ENCODE measurements at places on chromosomes 2 and 18.

DNA sequence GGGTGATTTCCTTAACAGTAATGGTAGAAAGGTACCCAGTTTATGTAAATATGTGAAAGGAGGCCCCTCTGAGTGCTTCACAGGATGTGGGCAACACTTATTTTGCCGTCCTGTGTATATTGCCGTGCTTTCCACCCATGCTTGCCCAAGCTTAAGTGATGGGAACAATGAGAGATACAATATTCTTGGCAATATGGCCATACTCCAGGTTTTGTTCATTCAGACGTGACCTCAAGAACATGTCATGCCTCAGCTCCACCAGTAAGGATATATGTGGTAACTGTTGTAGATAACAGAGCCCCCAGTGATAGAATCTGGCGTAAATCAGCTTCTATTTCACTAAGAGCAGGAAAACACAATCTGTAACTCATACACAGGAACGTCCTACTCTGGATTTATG lies 318.7 kb downstream of the PTPRM start:
- DNase-seq, result no peak

- no peak for DNase-seq
These were observed 9.0 kb upstream of the ATRAID start for GRCh38 chr2:27202854-27203253.

- no peak for DNase-seq
These were observed 1055.2 kb upstream of the FANCL start for GRCh38 chr2:59296279-59296678.

DNA sequence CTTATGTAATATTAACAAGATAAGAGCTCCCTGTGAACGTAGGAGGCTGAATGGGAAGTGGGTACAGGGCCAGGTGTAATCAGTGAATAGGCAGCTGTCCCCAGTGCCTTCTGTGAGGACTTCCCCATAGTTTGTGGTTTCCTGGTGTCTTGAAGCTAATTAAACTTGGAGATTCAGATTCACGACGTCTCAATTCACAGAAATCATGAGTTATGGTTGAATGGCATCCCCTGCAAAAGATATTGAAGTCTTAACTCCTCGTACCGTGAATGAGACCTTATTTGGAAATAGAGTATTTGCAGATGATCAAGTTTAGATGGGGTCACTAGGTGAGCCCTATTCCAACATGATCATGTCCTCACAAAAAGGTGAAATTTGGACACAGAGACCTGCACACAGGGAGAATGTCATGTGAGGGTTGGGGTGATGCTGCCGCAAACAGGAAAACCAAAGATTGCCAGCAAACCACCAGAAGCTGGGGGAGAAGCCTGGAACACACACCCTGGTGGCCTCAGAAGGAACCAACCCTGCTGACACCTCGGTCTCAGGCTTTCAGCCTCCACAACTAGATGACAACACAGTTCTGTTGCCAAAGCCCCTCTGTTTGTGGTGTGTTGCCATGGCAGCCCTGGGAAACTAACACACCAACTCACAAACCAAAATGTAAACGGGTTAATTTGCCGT lies 13.2 kb downstream of the ARL4C start:
- no peak for DNase-seq

DNA sequence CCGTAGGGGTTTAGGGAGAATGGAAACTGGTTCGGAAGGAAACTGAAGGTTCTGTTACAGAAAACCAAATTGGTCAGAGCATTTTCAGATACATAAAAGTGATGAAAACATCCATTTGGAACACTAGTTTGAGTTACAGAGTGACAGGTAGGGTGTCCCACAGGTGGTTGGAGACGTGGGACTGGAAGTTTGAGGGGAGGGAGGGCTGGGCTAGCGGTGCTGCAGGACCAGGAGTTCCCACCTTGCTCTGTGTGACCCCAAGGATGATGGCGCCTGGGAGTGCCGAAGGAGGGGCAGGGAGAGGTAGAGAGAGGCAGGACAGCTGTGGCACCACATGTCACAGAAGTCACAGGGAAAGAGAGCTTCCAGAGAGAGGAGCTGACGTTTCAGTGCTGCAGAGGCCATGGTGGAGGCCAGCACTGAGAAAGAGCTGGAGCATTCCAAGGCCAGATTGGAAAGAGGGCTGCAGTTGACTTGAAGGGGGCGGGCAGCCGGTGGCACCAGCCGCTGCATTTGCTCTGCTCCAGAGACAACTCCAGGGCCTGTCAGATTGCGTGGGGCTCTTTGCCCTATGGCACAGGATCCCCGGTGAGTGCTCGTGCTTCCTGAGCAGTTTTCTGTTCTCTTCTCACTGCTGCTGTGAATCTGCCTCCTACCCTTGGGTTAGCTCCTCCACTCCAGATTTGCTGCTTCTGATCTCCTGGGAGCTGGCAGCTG lies 56.2 kb upstream of the FOSL2 start:
- no peak for DNase-seq

- DNase-seq, result no peak
These were observed 118.4 kb upstream of the PPP1CB start for GRCh38 chr2:28633204-28633603.

DNA sequence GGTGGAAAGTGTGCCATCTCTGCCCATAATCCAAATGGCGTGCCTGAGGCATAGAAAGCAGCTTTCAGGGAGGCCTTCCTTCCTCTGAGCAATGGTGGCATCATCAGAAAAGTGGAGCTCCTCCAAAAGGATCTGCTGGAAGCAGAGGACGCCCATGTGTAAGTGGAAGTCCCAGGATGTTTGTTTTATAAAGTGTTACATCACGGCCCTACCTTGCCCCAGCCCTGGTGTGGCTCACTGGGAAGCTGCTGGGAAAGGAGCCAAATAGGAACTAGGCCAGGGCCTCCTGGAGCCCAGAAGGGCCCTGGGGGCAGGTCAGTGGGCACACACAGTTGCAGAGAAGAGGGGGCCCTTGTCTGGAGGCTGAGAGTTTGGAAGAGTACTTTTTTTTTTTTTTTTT lies 4.2 kb upstream of the ODC1 start:
- DNase-seq, result no peak

DNA sequence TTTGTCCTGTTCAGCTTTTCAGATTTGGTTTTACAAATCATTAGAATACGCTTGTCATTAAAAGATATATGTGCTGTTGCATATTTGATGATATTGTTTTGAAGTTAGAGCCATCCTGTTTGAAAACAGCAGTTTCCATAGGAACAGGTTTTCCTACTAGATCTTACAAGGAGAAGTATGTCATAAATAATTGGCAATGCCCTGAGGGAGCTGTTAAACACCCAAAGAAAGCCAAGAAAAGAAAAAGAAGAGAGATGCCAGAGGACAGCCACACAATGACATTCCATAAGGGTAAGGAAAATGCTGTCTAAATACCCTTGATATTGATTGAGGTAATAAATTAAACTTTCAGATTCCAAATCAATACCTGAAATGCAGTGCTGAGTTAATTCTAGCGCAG lies 392.2 kb upstream of the CRIM1 start:
- no peak for DNase-seq

DNA sequence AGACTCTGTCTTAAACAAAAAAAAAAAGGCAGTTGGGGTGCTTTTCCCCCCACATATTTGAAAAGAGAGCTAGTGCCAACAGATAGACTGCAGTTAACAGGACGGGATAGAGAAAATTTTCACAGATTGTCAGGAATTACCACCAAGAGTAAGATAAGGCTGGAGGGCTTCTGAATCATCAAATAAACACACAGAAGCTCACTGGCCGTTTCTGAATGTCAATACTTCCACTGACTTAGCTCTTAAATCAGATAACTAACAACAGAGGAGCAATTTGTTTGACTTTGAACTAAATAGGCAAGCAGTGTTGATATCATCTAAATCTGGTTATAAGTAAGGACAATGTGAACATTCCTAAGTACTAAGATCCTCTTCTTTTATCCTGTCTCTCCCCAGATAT lies 34.7 kb downstream of the PIEZO2 start:
- peak; percentile 7 for DNase-seq

- DNase-seq, result no peak
These were observed 126.7 kb upstream of the MYCN start for GRCh38 chr2:15813481-15814266.

DNA sequence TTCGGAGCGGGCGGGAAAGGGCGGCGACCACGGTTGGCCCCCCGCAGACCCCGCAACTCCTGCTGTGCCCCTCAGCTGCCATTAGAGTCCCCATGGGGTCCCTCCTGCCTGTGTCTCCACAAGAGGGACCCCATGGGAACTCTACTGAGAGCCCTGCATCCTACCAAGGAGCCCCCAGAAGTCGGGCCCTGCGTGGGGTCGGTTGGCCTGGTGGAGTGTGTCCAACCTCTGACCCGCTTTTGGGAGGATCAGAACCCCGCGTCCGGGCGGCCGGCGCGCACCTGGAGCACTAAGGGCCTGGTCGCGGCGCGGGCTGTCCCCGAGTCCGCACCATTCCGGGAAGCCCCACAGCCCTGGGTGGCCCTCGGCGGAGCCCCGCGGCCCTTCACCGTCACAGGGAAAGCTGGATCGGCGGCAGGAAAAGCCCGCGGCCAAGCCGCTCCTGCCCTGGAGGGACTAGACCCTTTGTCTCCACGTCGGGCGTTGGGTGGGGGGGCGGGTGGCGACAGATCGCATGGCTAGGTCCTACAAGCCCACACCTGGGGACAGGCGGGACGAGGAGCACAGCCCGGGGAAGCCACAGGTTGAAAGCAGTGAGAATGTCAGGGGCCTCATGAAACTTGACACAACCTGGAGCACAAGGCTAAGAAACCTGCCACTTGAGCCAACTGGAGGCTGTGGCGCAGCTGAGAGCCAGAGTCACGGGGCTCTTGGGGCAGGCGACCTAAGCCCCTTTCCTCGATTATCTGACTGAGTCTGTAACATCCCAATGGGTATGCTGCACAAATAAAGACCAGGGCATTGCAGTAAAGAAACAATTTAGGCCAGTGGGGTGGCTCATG lies 11.2 kb upstream of the CXXC1 start:
- DNase-seq, result no peak

Data from esophagus muscularis mucosa (tissue), 4 donors.